Activated T-cell treated with anti-CD3 and anti-CD28 coated beads, Interleukin-2, amount 50 U/mL, for 4 hours (primary cell): ENCODE measurements at places on chromosomes 2 and 18. TPM values are rescaled to one million over a fixed set of nuclear protein-coding genes. Genes with fewer than 3 reads are reported as not detected.

The CYTIP gene
- total RNA-seq = 207 TPM

The DTNA gene
- not detected for total RNA-seq

The SMAD2 gene
- total RNA-seq = 129 TPM

The SPDYA gene
- total RNA-seq = 0.33 TPM

The KCNJ13 gene
- not detected for total RNA-seq

The RASGRP3 gene
- total RNA-seq = 2.8 TPM

The CCDC74A gene
- total RNA-seq = 1.0 TPM

The APCDD1 gene
- not detected for total RNA-seq
